A549 treated with Hydrocortisone at 1 μM for 4 hours (cell line): ENCODE measurements at places on chromosomes 12 and 14. TPM values are rescaled to one million over a fixed set of nuclear protein-coding genes. Genes with fewer than 3 reads are reported as not detected.

NFKBIA gene
- total RNA-seq: 190 to 227 TPM (median 213 TPM) in 5 replicates

PLEK2 gene
- total RNA-seq: 16.6 to 20.6 TPM (median 19.6 TPM) in 5 replicates

MYG1 gene
- total RNA-seq: 67.3 to 96.7 TPM (median 92.1 TPM) in 5 replicates

IRF2BPL gene
- 12.4 to 18.4 TPM (median 16.5 TPM) in 5 replicates for total RNA-seq

TAS2R19 gene
- 0.13 to 0.17 TPM (median 0.14 TPM) in 3 of 5 replicates, not detected in the others for total RNA-seq

ACSS3 gene
- total RNA-seq: 0.08 TPM in 1 of 5 replicates, not detected in the others

BATF gene
- 0.10 TPM in 1 of 5 replicates, not detected in the others for total RNA-seq

PTCSC3 gene
- total RNA-seq: not detected in 5 replicates

RTN1 gene
- total RNA-seq: 0.07 to 0.12 TPM (median 0.12 TPM) in 3 of 5 replicates, not detected in the others

PTPRO gene
- total RNA-seq: 0.05 to 0.29 TPM (median 0.15 TPM) in 4 of 5 replicates, not detected in the other

KERA gene
- not detected in 5 replicates for total RNA-seq

GARIN6 gene
- total RNA-seq: not detected in 5 replicates

ALDH6A1 gene
- total RNA-seq: 2.4 to 3.1 TPM (median 2.5 TPM) in 5 replicates

GLIPR1L1 gene
- not detected in 5 replicates for total RNA-seq

PARP2 gene
- 17.3 to 24.3 TPM (median 18.7 TPM) in 5 replicates for total RNA-seq

MYH6 gene
- 0.03 to 0.16 TPM (median 0.12 TPM) in 5 replicates for total RNA-seq

FAM181A gene
- not detected in 5 replicates for total RNA-seq

HNF1A gene
- total RNA-seq: 4.0 to 4.6 TPM (median 4.4 TPM) in 5 replicates

GCN1 gene
- total RNA-seq: 48.3 to 68.5 TPM (median 54.5 TPM) in 5 replicates

FOXN4 gene
- 0.03 to 0.08 TPM (median 0.03 TPM) in 3 of 5 replicates, not detected in the others for total RNA-seq

GPD1 gene
- total RNA-seq: 0.13 to 0.38 TPM (median 0.18 TPM) in 5 replicates

PLEKHG7 gene
- 0.03 TPM in 1 of 5 replicates, not detected in the others for total RNA-seq

PAX9 gene
- 2.5 to 3.5 TPM (median 3.0 TPM) in 5 replicates for total RNA-seq

FGF6 gene
- not detected in 5 replicates for total RNA-seq

LMO3 gene
- total RNA-seq: not detected in 5 replicates

GPR65 gene
- not detected in 5 replicates for total RNA-seq

RASAL1 gene
- total RNA-seq: 0.17 to 0.46 TPM (median 0.33 TPM) in 5 replicates

LMNTD1 gene
- total RNA-seq: not detected in 5 replicates

TAS2R9 gene
- not detected in 5 replicates for total RNA-seq

NTN4 gene
- total RNA-seq: 36.5 to 45.2 TPM (median 42.3 TPM) in 5 replicates

SYT1 gene
- total RNA-seq: 4.1 to 7.0 TPM (median 5.3 TPM) in 5 replicates

RFLNA gene
- 0.10 to 0.27 TPM (median 0.18 TPM) in 4 of 5 replicates, not detected in the other for total RNA-seq

KRT6A gene
- 10.3 to 13.4 TPM (median 11.2 TPM) in 5 replicates for total RNA-seq

PCBP2 gene
- total RNA-seq: 612 to 658 TPM (median 616 TPM) in 5 replicates

TRIM9 gene
- 12.1 to 14.2 TPM (median 13.5 TPM) in 5 replicates for total RNA-seq

AQP5 gene
- not detected in 5 replicates for total RNA-seq

SERPINA5 gene
- 0.17 to 0.28 TPM (median 0.22 TPM) in 5 replicates for total RNA-seq

KRT74 gene
- total RNA-seq: not detected in 5 replicates

DEPDC4 gene
- 0.28 to 1.5 TPM (median 1.2 TPM) in 5 replicates for total RNA-seq

KRT83 gene
- total RNA-seq: 2.1 to 7.9 TPM (median 6.3 TPM) in 5 replicates

LRRC10 gene
- not detected in 5 replicates for total RNA-seq

RAPGEF3 gene
- 0.45 to 0.62 TPM (median 0.56 TPM) in 5 replicates for total RNA-seq

GLI1 gene
- 4.5 to 6.2 TPM (median 5.6 TPM) in 5 replicates for total RNA-seq

TCTN2 gene
- 11.2 to 14.1 TPM (median 12.8 TPM) in 5 replicates for total RNA-seq

CTDSP2 gene
- total RNA-seq: 41.9 to 54.2 TPM (median 48.0 TPM) in 5 replicates

ACSM4 gene
- total RNA-seq: not detected in 5 replicates

LRTM2 gene
- total RNA-seq: 0.07 to 0.15 TPM in 2 of 5 replicates, not detected in the others

SLC16A7 gene
- total RNA-seq: 0.12 to 0.34 TPM (median 0.17 TPM) in 5 replicates

NOVA1 gene
- 3.4 to 4.7 TPM (median 4.0 TPM) in 5 replicates for total RNA-seq

KRT75 gene
- total RNA-seq: 0.07 to 0.18 TPM (median 0.09 TPM) in 5 replicates

RPS6KL1 gene
- 0.21 to 0.67 TPM (median 0.45 TPM) in 5 replicates for total RNA-seq

MGP gene
- 0.08 TPM in 1 of 5 replicates, not detected in the others for total RNA-seq
